Natural killer cell treated with Interleukin-12 subunit alpha and Interleukin-12 subunit beta and Interleukin-15 and Interleukin-18, amount 100 ng/mL, for 72 hours (primary cell): ENCODE measurements at places on chromosomes 7 and 10. TPM values are rescaled to one million over a fixed set of nuclear protein-coding genes. Genes with fewer than 3 reads are reported as not detected.

- H3K27me3 ChIP-seq, result peaks cover 3% of the 10 kb centered on the region
- no peaks in the 10 kb centered on the region for H3K36me3 ChIP-seq
- H3K27ac ChIP-seq, result no peak overlapping the region
- DNase-seq, result no peak
- H3K4me3 ChIP-seq, result no peak overlapping the region
- peaks cover 14% of the 10 kb centered on the region for H3K4me1 ChIP-seq
These were observed 11.4 kb upstream of the TACR2 start for GRCh38 chr10:69428165-69428564.

DNA sequence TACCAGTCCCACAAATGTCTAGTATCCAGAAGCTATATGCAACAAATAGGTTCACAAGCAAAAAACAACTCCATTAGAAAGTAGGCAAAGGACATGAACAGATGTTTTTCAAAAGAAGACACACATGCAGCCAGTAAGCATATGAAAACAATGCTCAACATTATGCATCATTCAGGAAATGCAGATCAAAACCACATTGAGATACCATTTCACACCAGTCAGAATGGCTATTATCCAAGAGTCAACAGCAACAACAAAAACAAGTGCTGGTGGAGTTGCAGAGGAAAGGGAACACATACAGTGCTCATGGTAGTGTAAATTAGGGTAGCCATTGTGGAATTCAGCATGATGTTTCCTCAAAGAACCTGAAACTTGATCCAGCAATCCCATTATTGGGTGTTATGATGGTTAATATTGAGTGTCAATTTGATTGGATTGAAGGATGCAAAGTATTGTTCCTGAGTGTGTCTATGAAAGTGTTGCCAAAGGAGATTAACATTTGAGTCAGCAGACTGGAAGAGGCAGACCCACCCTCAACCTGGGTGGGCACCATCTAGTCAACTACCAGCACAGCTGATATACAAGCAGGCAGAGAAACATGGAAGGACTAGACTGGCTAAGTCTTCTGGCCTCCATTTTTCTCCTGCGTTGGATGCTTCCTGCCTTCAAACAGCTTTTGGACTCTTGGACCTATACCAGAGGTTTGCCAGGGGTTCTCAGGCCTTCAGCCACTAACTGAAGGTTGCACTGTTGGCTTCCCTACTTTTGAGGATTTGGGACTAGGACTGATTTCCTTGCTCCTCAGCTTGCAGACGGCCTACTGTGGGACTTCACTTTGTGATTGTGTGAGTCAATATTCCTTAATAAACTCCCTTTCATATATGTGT is 218.4 kb upstream of the SEMA3D start:
- H3K27me3 ChIP-seq, result no peaks in the 10 kb centered on the region
- H3K4me1 ChIP-seq, result no peaks in the 10 kb centered on the region
- no peaks in the 10 kb centered on the region for H3K36me3 ChIP-seq
- no peak overlapping the region for H3K27ac ChIP-seq
- H3K4me3 ChIP-seq, result no peak overlapping the region
- no peak for DNase-seq

DNA sequence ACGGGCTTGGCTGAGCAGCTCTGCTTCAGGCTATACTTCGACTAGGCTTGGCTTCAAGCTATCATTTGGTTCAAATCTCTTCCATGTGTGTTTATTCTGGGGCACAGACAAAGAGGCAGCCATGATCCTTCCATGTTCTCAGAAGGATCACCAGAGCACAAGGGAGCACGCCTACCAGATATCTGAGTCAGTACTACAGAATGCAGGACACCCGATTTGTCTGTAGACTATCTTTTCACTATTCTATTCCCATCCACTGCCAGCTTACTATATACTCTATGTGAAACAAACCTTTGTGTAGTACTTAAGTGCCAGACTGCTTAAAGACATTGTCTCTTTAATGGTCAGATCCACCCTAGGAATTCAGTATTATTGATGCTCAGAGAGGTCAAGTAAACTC is 35.1 kb downstream of the CH25H start:
- H3K4me3 ChIP-seq, result no peak overlapping the region
- H3K27me3 ChIP-seq, result peaks cover 27% of the 10 kb centered on the region
- H3K27ac ChIP-seq, result no peak overlapping the region
- DNase-seq, result no peak
- H3K36me3 ChIP-seq, result no peaks in the 10 kb centered on the region

- peaks cover 2% of the 10 kb centered on the region for H3K4me1 ChIP-seq
- no peak for DNase-seq
- no peak overlapping the region for H3K27ac ChIP-seq
- no peak overlapping the region for H3K4me3 ChIP-seq
- peaks cover 6% of the 10 kb centered on the region for H3K36me3 ChIP-seq
These were observed 79.3 kb downstream of the INSYN2A start for GRCh38 chr10:127117125-127117524.

SHH gene
- total RNA-seq, result not detected

SPDYE1 gene
- not detected for total RNA-seq

- no peak for DNase-seq
- no peak overlapping the region for H3K27ac ChIP-seq
- peaks cover 3% of the 10 kb centered on the region for H3K27me3 ChIP-seq
- H3K4me1 ChIP-seq, result peaks cover 30% of the 10 kb centered on the region
- H3K36me3 ChIP-seq, result no peaks in the 10 kb centered on the region
These were observed 62.2 kb downstream of the SAMD9 start for GRCh38 chr7:93055543-93056107.

DNA sequence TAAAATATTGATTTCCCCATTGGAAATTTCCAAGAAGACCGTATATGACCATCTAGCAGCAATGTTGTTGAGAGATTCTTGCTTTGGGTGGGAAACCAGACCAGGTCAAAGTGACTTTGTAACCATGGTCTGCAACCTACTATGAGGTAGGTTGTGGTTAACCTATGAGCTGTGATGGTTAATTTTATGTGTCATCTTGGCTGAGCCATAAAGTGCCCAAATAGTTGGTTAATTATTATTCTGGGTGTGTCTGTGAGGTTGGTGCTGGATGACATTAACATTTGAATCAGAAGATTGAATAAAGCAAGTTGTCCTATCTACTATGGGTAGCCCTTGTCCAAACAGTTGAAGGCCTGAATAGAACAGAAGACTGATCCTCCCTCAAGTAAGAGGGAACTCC is 18.3 kb upstream of the RALA start:
- H3K4me3 ChIP-seq, result no peak overlapping the region
- H3K27ac ChIP-seq, result no peak overlapping the region
- peaks cover 19% of the 10 kb centered on the region for H3K4me1 ChIP-seq
- H3K36me3 ChIP-seq, result no peaks in the 10 kb centered on the region
- peaks cover 24% of the 10 kb centered on the region for H3K27me3 ChIP-seq

GRCh38 chr10:43892062-43892770 is 243.5 kb upstream of the ZNF32 start:
- no peak for DNase-seq
- H3K4me3 ChIP-seq, result no peak overlapping the region
- H3K27me3 ChIP-seq, result peaks cover 34% of the 10 kb centered on the region
- H3K36me3 ChIP-seq, result no peaks in the 10 kb centered on the region
- H3K4me1 ChIP-seq, result peaks cover 3% of the 10 kb centered on the region
- H3K27ac ChIP-seq, result no peak overlapping the region

GRCh38 chr7:24896031-24896501 is 83.9 kb downstream of the OSBPL3 start:
- H3K4me1 ChIP-seq, result peaks cover 54% of the 10 kb centered on the region
- H3K4me3 ChIP-seq, result peak overlapping the region; percentile 20
- H3K27ac ChIP-seq, result peak overlapping the region; percentile 34
- DNase-seq, result no peak
- no peaks in the 10 kb centered on the region for H3K36me3 ChIP-seq

- peaks cover 2% of the 10 kb centered on the region for H3K4me1 ChIP-seq
- no peak overlapping the region for H3K4me3 ChIP-seq
- H3K36me3 ChIP-seq, result no peaks in the 10 kb centered on the region
- no peak for DNase-seq
- H3K27me3 ChIP-seq, result peaks cover 5% of the 10 kb centered on the region
- no peak overlapping the region for H3K27ac ChIP-seq
These were observed 85.4 kb downstream of the NEURL1 start for GRCh38 chr10:103578782-103579382.

DNA sequence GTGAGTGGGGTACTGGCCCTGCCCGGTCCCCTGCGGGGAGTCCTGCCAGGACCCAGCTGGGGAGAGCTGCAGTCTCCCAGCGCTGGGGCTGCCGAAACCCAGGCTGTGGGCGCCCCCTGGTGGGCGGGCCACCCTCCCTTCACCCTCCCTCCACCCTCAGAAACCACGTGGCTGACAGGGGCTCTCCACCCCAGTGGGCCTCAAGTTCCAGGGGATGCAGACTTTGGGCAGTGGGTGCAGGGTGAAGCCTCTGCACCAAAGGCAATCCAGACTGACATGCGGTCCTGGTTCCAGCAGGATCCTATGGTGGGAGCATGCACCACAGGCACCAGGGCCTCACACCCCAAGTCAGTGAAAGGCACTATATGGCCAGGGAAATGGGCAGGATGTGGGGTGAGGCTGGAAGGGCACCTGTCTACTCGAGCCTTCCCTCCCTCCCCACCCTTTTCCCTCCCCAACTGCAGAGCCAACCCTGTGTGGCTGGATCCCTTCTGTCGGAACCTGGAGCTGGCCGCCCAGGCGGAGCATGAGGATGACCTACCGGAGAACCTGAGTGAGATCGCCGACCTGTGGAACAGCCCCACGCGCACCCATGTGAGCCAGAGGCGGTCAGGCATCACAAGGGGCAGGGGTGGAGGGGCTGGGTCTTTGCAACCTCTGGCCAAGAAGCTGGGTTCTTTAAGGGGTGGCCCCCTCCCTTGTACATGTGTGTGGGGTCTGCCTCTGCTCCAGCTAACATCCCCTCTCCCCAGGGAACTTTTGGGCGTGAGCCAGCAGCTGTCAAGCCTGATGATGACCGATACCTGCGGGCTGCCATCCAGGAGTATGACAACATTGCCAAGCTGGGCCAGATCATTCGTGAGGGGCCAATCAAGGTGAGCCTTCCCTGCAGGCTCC is 38.8 kb downstream of the PSAP start:
- H3K27me3 ChIP-seq, result no peaks in the 10 kb centered on the region
- peaks cover 4% of the 10 kb centered on the region for H3K4me1 ChIP-seq
- H3K36me3 ChIP-seq, result no peaks in the 10 kb centered on the region
- DNase-seq, result peak; percentile 78
- no peak overlapping the region for H3K27ac ChIP-seq
- H3K4me3 ChIP-seq, result no peak overlapping the region

DNA sequence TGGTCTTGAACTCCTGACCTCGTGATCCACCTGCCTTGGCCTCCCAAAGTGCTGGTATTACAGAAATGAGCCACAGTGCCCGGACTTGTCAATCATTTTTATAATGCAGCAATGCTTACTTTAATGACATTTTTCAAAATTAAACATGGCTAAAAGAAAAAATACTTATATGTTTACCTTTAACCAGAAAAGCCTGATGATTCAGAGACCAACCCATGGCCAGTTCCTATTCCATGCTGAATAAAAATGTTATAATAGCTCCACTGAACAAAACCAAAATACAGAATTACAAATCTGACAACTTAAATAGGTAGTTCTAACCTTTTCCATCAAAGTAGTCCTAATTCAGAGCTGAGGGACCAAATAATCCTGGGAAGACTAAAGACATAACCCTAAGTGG is 21.6 kb downstream of the ZNF438 start:
- no peak overlapping the region for H3K27ac ChIP-seq
- H3K4me1 ChIP-seq, result peaks cover 9% of the 10 kb centered on the region
- no peaks in the 10 kb centered on the region for H3K36me3 ChIP-seq
- no peak overlapping the region for H3K4me3 ChIP-seq
- H3K27me3 ChIP-seq, result no peaks in the 10 kb centered on the region
- no peak for DNase-seq

ATP5MK gene
- 302 TPM for total RNA-seq

- H3K4me1 ChIP-seq, result peaks cover 2% of the 10 kb centered on the region
- DNase-seq, result no peak
- peaks cover 14% of the 10 kb centered on the region for H3K27me3 ChIP-seq
- H3K4me3 ChIP-seq, result no peak overlapping the region
These were observed 67.8 kb upstream of the CDK13 start for GRCh38 chr7:39882148-39882784.

GRCh38 chr7:577741-578370 is 58.2 kb upstream of the PDGFA start:
- no peaks in the 10 kb centered on the region for H3K4me1 ChIP-seq
- H3K4me3 ChIP-seq, result no peak overlapping the region
- H3K36me3 ChIP-seq, result no peaks in the 10 kb centered on the region
- no peak overlapping the region for H3K27ac ChIP-seq

CRPPA gene
- 2.1 TPM for total RNA-seq

DNA sequence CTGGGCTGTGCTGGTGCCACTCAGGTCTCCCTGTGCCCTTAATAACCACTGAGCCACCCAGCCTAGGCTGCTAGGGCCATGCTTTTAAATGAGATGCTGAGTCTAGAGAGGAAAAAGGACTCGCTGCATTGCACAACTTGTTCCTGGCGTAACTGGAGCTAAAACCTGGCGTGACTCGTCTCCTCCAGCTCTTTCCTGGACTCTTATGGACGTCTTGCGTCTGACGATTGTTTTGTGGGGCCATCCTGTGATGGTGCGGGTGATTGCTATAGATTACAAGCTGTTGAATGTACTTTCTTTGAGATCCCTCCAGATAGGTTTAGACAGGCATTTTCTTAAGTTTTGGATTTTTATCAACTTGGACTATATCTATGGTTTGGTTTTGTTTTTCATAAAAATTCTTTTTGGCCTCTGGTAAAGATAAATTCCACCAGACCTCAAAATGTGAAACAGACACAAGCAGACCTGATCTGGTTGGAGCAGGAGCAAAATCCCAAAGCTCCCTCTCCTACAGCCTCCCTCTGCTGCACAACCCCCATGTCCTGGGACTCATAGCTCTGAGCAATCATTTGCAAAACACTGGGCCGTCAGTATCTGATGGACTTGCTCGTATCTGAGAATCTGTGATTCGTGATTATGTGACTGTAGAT is 230.3 kb downstream of the ARHGAP12 start:
- H3K27ac ChIP-seq, result no peak overlapping the region
- peaks cover 7% of the 10 kb centered on the region for H3K27me3 ChIP-seq
- H3K36me3 ChIP-seq, result no peaks in the 10 kb centered on the region
- DNase-seq, result no peak

DNA sequence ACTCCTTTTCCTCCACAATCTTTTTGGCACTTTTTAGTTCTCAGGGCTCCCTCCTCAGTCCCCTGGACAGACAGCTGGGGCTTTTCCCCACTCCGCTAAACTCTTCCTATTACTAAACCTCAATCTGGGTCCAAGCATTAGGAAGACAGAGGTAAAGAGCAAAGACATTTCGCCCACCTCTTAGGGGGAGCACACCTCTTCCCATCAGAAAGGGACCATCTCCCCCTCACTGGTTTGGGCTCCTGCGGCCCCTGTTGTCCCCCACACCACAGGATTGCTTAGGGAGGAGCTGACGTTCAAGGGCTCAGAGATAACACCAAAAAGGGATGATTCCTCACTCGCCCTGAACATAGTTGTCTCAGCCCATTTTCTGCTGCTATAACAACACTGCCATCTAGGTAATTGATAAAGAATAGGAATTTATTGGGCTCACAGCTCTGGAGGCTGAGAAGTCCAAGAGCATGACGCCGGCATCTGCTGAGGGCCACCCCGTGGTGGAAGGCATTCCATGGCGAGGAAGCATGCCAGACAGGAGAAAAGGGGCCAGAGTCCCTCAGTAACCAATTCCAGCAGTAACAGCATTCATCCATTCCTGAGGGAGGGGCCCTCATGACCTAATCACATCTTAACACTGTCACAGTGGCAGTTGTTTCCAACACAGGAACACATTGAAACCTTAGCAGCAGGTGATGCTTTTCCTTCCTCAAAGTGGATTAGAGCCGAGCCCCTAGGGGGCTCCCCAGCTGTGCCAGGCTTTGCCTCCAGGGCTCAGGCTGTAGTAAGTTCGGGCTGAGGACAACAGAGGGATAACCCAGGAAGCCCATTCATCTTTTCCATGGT is 209.6 kb downstream of the EBF3 start:
- no peak overlapping the region for H3K4me3 ChIP-seq
- peaks cover 32% of the 10 kb centered on the region for H3K36me3 ChIP-seq
- H3K27ac ChIP-seq, result no peak overlapping the region
- H3K4me1 ChIP-seq, result no peaks in the 10 kb centered on the region
